SHP77 treated with DMSO at 0.1 percent for 48 hours (cell line): ENCODE measurements at places on chromosomes 11 and 22.

- no peak for DNase-seq
Measured at GRCh38 chr11:91996526-91996925, 228.1 kb upstream of the FAT3 start.

- no peak for DNase-seq
Measured at GRCh38 chr11:13535819-13536218, 40.0 kb upstream of the PTH start.

- DNase-seq, result no peak
Measured at GRCh38 chr22:20577045-20577444, 69.6 kb downstream of the MED15 start.

DNA sequence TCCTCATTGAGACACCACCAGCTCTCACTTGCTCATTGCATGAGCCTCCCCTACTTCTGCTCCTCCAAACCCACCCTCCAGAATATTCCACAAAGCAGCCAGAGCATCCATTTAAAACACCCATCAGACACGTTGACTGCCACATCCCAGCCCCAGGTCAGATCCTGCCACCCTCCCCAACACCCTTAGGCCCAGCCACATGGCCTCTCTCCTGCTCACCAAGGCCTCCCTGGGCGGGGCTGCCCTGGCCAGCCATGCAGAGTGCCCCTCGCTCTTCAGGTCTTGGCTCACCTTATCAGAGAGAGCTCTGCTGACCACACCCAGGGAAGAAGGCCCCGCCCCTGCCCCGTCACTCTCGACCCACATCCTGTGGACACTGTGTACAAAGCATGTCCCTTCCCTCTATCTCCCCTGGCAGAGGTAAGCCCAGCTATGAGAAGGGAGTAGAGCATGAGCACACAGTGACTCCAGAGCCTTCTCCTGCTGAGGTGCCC lies 106.8 kb downstream of the MICAL3 start:
- no peak for DNase-seq

- DNase-seq, result no peak
Measured at GRCh38 chr11:43589601-43590250, 90.8 kb upstream of the HSD17B12 start.

GRCh38 chr22:38034884-38035529 lies 22.2 kb upstream of the PICK1 start:
- no peak for DNase-seq

DNA sequence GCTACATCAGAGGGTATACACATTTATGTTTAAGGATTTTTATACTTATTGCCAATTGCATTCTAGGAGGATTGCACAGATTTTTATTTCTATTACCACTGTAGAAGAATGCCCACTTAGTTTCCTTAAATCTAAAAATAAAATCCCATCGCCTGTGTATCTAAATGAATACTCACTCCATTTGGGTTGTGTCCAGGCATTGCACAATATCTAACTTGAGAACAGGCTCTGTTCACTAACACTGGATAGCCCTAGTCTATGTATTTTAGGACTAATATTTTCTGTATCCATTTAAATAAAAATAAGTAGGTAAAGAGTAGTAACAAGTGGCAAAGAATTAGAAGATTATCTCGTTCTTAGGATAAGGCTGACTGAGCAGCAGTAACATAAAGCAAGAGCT lies 4.1 kb downstream of the C11orf52 start:
- no peak for DNase-seq
